ENCODE measurements at places on chromosomes 4 and X.

GRCh38 chrX:154321594-154321993 lies 26.0 kb downstream of the TKTL1 start:
- peak; percentile 14 for DNase-seq

GRCh38 chrX:18173494-18174180 lies 47.0 kb downstream of the BEND2 start:
- DNase-seq: no peak

GRCh38 chrX:71365356-71365874 lies 742 bp upstream of the TAF1 start:
- DNase-seq: no peak

DNA sequence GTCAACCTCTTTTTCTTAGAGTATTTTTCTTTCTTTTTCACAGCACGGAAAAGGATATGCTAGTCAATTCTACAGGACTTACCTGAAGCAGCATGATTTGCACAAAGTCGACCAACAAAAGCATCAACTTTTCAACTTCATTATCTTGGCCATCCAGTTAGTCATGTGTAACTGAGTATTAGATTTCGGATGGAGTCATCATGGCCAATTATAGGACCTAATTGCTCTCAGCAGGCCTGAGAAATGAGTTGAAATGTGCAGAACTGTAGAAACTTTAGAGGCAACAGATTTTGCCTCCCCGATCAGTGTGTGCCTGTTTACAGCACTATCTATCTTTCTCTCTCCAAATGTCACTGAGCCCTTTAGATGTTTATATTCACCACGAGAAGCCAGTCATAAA lies 41.0 kb downstream of the PCDH10 start:
- no peak for DNase-seq

DNA sequence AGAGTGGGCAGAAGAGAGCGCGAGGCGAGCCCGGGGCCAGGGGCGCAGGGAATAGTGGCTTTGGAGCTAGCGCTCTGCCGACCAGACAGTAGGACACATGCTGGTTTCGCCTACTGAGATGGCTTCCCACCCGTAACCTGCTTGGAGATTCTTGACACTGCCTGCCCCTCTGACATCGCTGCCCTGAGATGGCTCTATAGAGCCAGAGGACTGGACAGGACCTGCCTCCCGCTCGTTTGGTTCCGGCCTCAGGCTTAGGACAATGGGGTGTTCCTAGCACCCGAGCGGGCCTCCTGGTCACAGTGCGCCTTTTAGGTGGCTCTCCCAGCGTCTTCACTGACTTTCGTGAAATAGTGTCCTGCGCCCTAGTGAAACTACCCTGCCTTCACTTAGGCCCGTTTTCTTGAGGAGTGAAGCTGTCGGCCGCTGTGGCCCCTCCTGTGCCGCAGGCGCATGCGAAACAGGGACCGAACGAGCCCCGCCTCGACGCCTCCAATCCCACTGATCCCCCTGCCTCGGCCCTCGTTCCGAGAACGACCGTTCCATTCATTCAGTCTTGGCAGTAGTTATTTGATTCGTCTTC lies 608 bp downstream of the TAF1 start:
- peak; percentile 43 for DNase-seq

DNA sequence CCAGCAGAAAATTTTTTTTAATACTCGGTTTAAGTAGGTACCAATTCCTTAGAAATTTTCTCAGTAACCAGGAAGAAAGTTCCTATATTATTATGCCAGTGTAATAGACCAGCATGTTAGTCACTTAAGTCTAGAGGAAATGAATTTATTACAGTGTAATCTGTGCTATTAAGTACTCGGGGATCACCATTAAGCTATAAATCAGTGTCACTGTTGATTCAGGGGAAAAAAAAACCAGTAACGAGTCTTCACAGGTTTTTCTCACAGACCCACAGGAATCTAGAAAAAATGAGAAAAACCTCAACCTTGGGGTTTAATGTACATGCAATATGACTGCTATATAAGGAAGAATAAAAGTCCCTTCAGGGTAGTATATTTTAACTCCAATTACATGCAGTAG lies 138.3 kb upstream of the IL1RAPL2 start:
- DNase-seq: no peak

GRCh38 chrX:12440246-12440645 lies 302.0 kb downstream of the FRMPD4 start:
- no peak for DNase-seq

- DNase-seq: no peak
Measured at GRCh38 chrX:124726881-124727280, 380.5 kb downstream of the SH2D1A start.

- no peak for DNase-seq
Measured at GRCh38 chrX:47529548-47529947, 31.5 kb upstream of the ARAF start.

- no peak for DNase-seq
Measured at GRCh38 chr4:39331191-39331590, 35.0 kb downstream of the RFC1 start.

GRCh38 chr4:117467404-117467803 lies 382.0 kb upstream of the TRAM1L1 start:
- DNase-seq: no peak

GRCh38 chrX:103628386-103629317 lies at the start of gene TCEAL1:
TSS of gene TCEAL1 (plus strand) at chrX:103628975. CDS start at chrX:103629917, 942 bp downstream.
- DNase-seq: peak; percentile 29

DNA sequence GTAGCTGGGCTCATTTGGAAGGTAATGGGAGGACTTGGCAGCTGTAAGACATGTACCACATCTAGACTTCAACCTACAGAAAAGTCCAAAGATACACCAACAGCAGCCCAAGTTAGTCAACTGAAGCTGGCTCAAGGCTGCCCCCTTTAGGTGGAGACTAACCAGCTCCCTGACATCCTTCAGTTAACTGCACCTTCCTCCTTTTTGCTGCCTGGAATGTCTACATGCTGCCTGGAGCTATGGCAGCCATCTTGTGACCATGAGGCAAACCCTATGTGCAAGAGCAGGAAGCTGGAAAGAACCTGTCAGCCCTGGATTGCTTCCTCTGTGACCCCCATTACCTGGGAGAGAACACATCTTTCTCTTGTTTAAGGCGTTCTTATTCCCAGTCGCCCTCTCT lies 25.8 kb downstream of the ARSD start:
- no peak for DNase-seq

DNA sequence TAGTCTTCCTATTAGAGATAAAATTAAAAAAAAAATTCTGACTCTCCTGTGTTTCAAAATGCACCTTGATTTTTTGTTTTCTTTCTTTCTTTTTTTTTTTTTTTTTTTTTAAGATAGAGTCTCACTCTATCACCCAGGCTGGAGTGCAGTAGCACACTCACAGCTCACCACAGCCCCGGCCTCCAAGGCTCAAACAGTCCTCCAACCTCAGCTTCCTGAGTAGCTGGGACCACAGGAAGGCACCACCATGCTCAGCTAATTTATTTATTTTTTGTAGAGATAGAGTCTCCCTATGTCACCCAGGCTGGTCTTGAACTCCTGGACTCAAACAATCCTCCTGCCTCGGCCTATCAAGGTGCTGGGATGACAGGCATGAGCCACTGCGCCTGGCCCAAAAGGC lies 41.1 kb upstream of the TMEM184C start:
- no peak for DNase-seq

- no peak for DNase-seq
Measured at GRCh38 chr4:179447308-179447707, 2005.1 kb upstream of the AGA start.

DNA sequence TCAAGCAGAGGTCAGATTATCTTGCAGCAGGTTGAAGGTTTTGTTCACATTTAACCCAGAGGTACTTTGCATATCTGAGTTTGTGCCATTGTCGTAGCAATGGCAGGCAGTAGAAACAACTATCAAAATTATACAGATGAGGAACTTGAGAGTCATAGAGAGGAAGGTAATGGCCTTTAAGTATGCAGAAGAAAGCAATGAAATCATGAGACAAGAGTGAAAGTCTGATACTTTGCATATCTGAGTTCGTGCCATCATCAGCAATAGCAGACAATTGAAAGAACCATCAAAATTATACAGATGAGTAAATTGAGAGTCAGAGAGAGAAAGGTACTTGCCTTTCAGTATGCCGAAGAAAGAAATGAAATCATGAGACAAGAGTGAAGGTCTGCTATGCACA lies 154.1 kb downstream of the NLGN4X start:
- DNase-seq: no peak

DNA sequence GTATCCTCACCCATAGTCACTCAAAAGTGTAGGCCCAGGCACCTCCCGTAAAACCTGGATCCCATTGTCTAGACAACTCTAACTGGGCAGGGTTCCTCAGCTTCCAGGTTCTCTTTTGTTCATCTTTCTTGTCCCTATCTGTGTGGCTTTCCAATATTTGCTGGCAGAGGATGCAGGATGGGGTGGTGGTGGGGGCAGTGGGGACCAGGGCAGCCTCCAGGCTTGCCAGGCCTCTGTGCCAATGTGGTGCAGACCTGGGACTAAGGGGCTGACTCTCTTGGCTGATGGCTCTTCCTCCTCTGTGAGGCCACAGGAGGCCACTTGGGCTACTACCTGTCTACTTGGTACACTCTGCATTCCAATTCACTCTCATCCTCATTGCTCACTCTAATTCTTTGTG lies 76.4 kb downstream of the NBDY start:
- no peak for DNase-seq

- no peak for DNase-seq
Measured at GRCh38 chr4:38905652-38906385, 38.2 kb downstream of the FAM114A1 start.

DNA sequence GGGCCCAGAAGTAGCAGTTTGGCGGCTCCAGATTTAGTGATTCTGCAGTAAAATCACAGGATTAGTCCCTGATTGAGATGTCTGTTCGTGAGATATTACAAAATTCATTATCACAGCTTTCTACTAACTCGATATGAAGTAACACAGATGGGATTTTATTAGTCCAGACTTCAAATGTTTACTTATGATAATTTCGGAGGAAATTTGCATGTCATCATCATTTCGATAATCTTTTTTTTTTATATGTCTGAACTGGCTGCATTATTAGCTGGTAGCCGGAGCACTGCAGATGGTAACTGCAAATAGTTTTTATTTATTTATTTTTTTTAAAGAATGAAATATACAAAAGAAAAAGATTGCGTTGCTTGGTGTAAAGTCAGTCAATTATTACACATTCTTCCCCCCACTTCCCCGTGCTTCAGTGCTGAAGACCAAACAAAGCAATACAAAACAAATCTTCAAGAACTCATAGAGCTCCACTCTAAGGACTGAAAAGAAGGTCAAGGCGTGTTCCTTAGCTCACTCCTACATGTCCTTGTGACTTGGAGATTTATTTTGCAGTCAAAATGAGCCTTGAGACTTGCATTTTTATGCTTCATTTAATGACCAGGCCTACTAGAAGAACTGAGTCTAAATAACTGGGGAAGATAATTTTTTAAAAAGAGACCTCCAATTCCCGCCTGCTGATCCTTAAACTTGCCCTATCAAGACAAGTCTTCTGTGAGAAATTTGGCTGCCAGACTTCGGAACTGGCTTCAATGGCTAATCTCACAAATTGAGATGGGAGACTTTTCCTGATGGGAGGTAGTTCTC lies 11.7 kb upstream of the PITX2 start:
- DNase-seq: no peak

DNA sequence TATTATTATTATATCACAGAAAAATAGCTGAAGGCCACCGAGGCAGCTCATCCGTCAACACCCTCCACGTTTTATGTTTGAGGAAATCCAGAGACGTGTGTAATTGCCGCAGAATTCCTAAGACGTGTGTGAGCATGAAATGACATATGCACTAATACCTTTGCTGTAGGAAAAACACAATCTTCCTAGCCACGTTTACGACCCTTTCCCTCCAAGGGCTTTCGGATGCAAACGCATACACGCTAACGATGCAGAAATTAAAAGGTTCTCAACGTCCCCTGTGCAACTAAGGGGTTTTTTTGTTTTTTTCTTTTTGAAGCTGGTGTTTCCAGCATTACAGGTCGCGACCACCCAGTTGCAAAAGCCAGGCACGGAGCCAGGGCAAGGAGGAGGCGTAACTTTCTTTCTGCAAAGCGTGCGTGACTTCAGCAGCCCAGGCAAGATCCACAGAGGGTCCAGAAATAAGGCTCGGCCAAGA lies 33.8 kb downstream of the CRLF2 start:
- no peak for DNase-seq

- no peak for DNase-seq
Measured at GRCh38 chrX:103329991-103330390, at the start of gene TCEAL7. TSS of gene TCEAL7 (plus strand) at chrX:103330239. CDS start at chrX:103331404, 1,165 bp downstream.

GRCh38 chr4:86769794-86770193 lies 79.4 kb downstream of the SLC10A6 start:
- DNase-seq: no peak

DNA sequence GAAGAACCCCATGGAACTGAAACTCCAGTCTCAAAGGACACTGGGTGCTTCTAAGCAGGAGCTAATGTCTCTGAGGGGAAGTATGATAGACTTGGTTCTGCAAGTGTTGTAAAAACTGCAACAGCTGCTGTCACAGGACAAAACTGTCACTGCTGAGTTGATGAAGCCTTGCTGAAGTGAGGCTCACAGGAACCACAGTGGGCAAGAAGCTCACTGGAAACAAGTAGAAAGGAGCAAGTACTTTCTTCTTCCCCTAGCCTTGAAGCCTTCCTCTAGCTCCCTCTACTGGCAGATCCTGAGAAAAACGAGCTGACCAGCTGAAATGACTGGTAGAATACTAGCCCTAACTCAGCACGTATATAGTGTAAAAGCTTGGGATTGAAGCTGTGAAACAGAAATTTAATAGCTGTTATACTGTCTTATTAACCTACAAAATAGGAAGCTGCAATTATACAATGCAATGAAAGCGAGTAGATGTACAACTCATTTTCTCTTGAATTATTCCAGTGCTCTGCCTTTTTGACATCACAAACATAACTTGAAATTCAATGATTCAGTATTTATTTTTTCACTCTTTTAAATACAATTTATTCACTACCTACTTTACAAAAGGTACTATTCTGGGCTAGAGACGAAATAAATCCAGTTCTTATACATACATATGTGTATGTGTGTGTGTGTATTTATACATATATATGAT lies 91.4 kb downstream of the GABRB1 start:
- peak; percentile 13 for DNase-seq

- DNase-seq: no peak
Measured at GRCh38 chr4:176107695-176108094, 42.1 kb downstream of the WDR17 start.

- DNase-seq: no peak
Measured at GRCh38 chr4:56755901-56756300, 65.6 kb downstream of the SPINK2 start.

GRCh38 chrX:153342762-153343558 lies 9.0 kb downstream of the ZNF275 start:
- no peak for DNase-seq

GRCh38 chr4:13988353-13989305 lies 361.1 kb upstream of the BOD1L1 start:
- no peak for DNase-seq

- no peak for DNase-seq
Measured at GRCh38 chr4:42638993-42639392, 17.9 kb downstream of the ATP8A1 start.

- DNase-seq: no peak
Measured at GRCh38 chr4:173214231-173214630, 45.6 kb downstream of the GALNT7 start.

GRCh38 chrX:53859890-53860289 lies 173.4 kb upstream of the HUWE1 start:
- DNase-seq: no peak

GRCh38 chrX:13638826-13639225 lies 14.1 kb upstream of the TCEANC start:
- no peak for DNase-seq

GRCh38 chrX:14920196-14920595 lies 47.0 kb downstream of the MOSPD2 start:
- DNase-seq: no peak
